GM23338 (cell line): ENCODE measurements at places on chromosomes 13 and 19.

- DNase-seq: peak; percentile 64
These were observed 93.3 kb downstream of the OXGR1 start for GRCh38 chr13:96900986-96901385.

DNA sequence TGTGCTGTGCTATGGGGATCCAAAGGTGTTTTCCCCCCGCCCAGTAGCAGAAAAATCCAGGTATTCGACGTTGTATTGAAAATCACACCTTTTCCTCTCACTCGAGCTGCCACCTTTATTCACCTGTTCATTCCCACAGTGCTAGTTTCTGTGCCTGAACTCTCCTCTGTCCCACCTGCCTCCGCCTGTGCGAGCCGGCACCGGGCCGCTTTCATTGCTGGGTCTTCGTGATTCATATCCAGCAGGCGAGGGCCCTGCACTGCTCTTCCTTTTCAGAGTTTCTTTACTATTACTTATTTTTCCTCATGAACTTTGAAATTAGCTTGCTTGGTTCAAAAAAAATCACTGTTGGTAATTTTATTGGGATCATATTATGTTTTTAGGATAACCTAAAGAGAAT is 42.4 kb upstream of the SOX1 start:
- no peak for DNase-seq

DNA sequence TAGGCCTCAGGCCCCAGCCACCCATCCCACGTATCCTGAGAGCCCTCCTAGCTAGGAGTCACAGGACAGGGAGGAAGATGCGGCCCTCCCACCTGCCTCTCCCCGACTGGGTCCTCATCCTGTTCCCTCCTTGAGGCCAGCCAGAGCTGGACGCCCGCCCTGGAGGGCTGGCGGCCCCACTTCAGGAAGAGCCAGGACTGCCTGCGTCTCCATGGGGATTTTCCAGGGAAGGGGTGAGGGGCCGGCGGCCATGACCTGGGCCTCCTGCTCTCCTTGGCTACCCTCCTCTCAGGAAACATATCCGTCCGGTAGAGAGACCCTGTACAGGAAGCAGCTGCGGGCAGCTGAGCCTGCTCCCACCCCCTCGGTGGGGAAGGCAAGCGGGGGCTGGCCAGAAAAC is 11.3 kb upstream of the PRKD2 start:
- DNase-seq: no peak

GRCh38 chr19:10961073-10961860 is 437 bp downstream of the SMARCA4 start:
- peak; percentile 76 for DNase-seq

DNA sequence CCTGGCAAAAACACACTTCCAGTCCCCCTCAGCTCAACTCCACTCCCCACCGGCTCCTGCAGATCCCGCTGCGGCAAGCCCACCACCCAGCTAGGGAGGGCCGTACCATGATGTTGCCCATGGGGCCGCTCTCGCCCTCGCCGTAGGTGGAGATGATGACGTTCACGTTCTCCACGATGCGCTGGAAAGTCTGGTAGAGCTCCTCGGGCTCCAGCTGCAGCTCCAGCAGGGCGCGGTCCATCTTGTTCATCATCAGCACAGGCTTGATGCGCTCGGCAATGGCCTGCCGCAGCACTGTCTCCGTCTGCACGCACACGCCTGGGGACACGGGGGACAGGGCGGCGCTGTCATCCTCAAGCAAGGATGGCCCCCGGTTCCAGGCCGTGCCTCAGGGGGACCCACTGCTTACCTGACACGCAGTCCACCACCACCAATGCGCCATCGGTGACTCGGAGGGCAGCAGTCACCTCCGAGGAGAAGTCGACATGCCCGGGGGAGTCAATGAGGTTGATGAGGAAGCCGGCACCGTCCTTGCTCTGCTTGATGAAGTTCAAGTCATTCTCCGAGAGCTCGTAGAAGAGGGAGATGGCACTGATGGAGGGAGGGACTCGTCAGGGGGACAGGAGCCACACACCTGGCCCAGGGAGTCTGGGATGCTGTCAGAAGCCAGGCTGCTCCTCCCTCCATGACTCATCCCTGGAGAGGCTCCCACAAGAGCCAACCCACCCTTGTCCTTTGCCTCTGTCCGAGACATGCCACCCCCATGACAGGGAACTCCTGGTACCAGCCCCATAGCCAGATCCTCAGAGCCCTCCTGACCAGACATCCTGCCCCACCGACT is 2.3 kb downstream of the EEF2 start:
- DNase-seq: no peak

- peak; percentile 97 for DNase-seq
These were observed 7.2 kb downstream of the GFY start for GRCh38 chr19:49432141-49433073.

GRCh38 chr13:59970847-59971246 is 192.9 kb downstream of the DIAPH3 start:
- DNase-seq: peak; percentile 57

- DNase-seq: no peak
These were observed 13.3 kb downstream of the TSKS start for GRCh38 chr19:49749771-49750170.

- DNase-seq: no peak
These were observed 34.9 kb downstream of the PAK4 start for GRCh38 chr19:39160523-39160861.

- DNase-seq: no peak
These were observed 1317.0 kb downstream of the PCDH9 start for GRCh38 chr13:65913173-65913572.

DNA sequence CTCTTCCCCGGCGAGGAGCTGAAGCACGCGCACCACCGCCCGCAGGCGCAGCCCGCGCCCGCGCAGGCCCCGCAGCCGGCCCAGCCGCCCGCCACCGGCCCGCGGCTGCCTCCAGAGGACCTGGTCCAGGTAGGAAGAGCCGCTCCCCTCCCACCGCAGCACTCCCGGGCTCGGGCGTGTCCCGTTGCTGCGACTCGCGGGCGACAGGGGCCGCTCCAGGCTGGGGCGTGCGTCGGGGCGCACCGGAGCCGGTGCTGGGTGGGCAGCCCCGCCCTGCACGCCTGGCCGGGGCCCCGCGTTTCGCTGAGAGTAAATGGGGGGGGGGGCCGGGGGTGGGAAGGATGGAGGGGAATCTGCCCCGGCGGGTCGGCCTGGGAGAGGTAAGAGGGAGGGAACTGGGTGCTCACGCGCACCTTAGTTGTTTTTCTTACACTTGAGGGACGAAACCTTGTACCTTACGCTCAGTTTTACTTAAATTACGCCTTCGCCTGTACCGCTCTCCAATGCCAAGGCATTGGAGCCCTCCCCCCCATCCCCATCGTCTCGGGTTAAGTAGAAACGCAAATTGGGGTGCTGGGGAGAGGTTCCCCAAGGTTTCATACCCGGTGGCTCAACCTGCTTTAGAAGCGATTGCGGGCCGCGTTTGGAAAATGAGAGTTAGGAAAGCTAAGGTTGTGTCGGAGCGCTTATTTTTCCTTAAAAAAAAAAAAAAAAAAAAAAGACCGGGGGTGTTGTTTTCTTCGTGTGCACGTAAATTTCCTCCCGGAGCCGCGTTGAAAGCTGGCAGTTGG is 850 bp downstream of the KLF5 start:
- peak; percentile 80 for DNase-seq
